ENCODE measurements at places on chromosomes 11 and 22.

DNA sequence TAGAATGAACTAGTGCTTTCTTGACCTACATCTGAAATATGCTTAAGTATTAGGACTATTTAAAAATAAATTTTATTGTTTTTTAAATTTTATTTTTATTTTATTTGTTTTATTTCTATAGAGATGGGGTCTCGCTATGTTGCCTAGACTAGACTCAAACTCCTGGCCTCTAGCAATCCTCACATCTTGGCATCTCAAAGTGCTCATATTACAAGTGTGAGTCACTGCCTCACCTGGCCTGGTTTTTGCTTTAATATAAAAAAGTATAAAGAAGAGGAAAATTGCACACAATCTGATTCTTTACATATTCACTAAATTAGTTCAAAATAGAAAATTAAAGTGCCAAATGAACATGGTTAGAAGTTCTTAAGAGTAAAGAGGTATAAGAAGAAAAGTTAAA is 37.5 kb downstream of the HEPHL1 start:
- no peak overlapping the region for H3K27ac ChIP-seq
- no peaks in the 10 kb centered on the region for H3K4me1 ChIP-seq
- H3K27me3 ChIP-seq: no peaks in the 10 kb centered on the region
- H3K36me3 ChIP-seq: no peaks in the 10 kb centered on the region

DNA sequence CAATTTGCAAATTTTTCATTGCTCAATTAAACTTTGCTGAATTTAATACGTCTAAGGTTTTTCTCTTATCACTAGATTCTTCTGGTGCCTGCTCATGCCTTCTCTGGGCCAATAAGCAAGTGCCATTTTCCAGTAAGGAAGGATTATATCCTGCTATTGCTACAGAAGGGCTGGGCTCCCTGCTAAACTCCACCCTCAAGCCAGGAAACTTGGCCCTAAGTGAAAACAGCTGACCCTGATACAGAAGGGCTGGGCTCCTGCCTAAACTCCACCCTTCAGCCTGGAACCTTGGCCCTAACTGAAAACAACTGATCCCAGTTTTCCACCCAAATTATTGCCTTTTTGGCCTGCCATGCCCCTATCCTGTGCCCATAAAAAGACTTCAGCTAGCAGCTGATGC is 385.3 kb downstream of the DYNC2H1 start:
- H3K36me3 ChIP-seq: no peaks in the 10 kb centered on the region
- no peak overlapping the region for H3K4me3 ChIP-seq
- H3K27ac ChIP-seq: no peak overlapping the region
- no peaks in the 10 kb centered on the region for H3K27me3 ChIP-seq
- no peaks in the 10 kb centered on the region for H3K4me1 ChIP-seq
- no peak for DNase-seq

DNA sequence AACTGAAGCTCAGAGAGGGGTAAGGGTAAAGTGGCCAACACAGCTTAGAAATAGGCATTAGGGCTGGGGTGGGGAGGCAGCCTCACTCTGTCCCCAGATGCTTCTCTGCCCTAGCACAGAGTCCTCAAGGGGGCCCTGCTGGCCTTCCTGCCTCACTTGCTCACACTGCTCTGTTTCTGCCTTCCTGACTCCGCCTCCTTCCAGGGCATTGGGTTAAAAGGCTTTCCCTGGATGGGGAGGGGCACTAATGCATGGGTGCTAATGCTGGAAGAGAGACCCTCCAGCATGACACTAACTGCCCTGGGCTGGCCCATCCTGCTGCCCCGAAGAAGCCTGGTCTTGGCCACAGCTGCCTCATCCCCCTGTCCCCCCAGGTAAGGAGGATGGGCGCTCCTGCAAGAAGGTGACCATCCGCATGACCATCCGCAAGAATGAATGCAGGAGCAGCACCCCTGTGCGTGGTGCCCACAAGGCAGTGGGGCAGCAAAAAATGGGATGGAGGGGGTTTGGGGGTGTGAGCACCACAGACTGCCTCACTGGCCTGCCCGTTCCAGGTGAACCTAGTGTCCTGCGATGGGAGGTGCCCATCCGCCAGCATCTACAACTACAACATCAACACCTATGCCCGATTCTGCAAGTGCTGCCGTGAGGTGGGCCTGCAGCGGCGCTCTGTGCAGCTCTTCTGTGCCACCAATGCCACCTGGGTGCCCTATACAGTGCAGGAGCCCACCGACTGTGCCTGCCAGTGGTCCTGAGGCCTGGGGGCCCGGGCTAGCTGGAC is 74.0 kb upstream of the MYOD1 start:
- DNase-seq: no peak
- H3K27me3 ChIP-seq: no peaks in the 10 kb centered on the region
- no peaks in the 10 kb centered on the region for H3K4me1 ChIP-seq
- no peaks in the 10 kb centered on the region for H3K36me3 ChIP-seq

- H3K27me3 ChIP-seq: no peaks in the 10 kb centered on the region
- H3K4me3 ChIP-seq: no peak overlapping the region
- H3K4me1 ChIP-seq: no peaks in the 10 kb centered on the region
- no peaks in the 10 kb centered on the region for H3K36me3 ChIP-seq
- no peak for DNase-seq
- H3K27ac ChIP-seq: no peak overlapping the region
Measured at GRCh38 chr22:27685515-27685914, 116.0 kb downstream of the MN1 start.

DNA sequence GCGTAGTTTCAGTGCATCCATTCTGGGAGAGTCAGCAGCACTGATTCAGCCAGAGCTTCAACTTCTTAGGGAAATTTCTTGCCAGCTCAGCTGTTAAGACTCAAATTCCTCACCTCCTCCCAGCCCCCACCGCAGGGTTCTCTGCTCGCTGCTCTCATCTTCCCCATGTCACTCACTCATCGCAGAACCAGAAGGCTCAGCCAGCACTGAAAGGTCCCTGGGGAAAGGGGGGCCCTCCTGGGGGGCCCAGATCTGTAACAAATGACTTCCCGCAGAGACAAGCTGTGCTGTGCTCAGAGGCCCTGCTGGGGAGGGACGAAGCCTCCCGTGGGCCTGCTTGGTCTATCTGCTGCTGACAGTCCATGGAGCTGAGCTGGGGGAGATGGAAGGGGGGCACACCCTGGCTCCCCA is 220.6 kb downstream of the NTM start:
- no peaks in the 10 kb centered on the region for H3K4me1 ChIP-seq
- H3K4me3 ChIP-seq: no peak overlapping the region
- H3K36me3 ChIP-seq: no peaks in the 10 kb centered on the region
- H3K27ac ChIP-seq: no peak overlapping the region
- H3K27me3 ChIP-seq: no peaks in the 10 kb centered on the region

DNA sequence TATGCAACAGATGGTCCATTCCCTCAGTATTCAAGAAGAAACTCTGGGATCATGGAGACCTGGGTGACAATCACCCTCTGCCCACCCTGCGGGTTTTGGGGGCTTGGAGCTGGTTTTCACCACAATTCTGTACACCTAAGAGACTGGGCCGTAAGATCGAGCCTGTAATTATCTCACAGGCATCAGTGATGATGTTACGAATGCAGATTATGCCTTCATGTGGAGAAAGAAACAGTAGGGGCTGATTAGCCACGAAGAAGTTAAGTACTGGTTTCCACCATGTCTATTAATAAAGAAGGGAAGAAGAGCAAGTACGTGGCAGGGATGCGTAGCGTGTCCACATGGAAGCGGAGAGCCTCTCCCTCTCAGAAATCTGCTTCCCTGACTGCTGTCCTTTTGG is 5.3 kb upstream of the EFCAB6 start:
- no peaks in the 10 kb centered on the region for H3K27me3 ChIP-seq
- H3K4me3 ChIP-seq: no peak overlapping the region
- H3K4me1 ChIP-seq: peaks cover 3% of the 10 kb centered on the region
- H3K27ac ChIP-seq: no peak overlapping the region
- DNase-seq: no peak

- peak overlapping the region; percentile 79 for H3K27ac ChIP-seq
- DNase-seq: no peak
- H3K4me1 ChIP-seq: peaks cover 6% of the 10 kb centered on the region
Measured at GRCh38 chr22:24323233-24323632, 52.6 kb downstream of the SPECC1L start.

- no peak for DNase-seq
- no peak overlapping the region for H3K27ac ChIP-seq
- no peaks in the 10 kb centered on the region for H3K4me1 ChIP-seq
- no peaks in the 10 kb centered on the region for H3K27me3 ChIP-seq
- H3K36me3 ChIP-seq: no peaks in the 10 kb centered on the region
Measured at GRCh38 chr11:93017821-93018690, 48.6 kb downstream of the MTNR1B start.

GRCh38 chr11:68727783-68728182 is 23.5 kb downstream of the TESMIN start:
- H3K4me3 ChIP-seq: no peak overlapping the region
- H3K27ac ChIP-seq: no peak overlapping the region
- no peak for DNase-seq
- no peaks in the 10 kb centered on the region for H3K4me1 ChIP-seq
- no peaks in the 10 kb centered on the region for H3K27me3 ChIP-seq

- DNase-seq: no peak
- H3K4me1 ChIP-seq: peaks cover 3% of the 10 kb centered on the region
- H3K4me3 ChIP-seq: no peak overlapping the region
- no peaks in the 10 kb centered on the region for H3K36me3 ChIP-seq
Measured at GRCh38 chr22:39169797-39170466, 17.5 kb upstream of the CBX7 start.

GRCh38 chr11:126284829-126285228 is 1.9 kb downstream of the TIRAP start:
- H3K36me3 ChIP-seq: peaks cover 4% of the 10 kb centered on the region
- no peak for DNase-seq
- H3K4me1 ChIP-seq: peaks cover 19% of the 10 kb centered on the region
- H3K27ac ChIP-seq: no peak overlapping the region
- H3K4me3 ChIP-seq: no peak overlapping the region
- no peaks in the 10 kb centered on the region for H3K27me3 ChIP-seq

- H3K27me3 ChIP-seq: no peaks in the 10 kb centered on the region
- no peak overlapping the region for H3K4me3 ChIP-seq
- H3K36me3 ChIP-seq: peaks cover 23% of the 10 kb centered on the region
- peak overlapping the region; percentile 89 for H3K27ac ChIP-seq
- peaks cover 12% of the 10 kb centered on the region for H3K4me1 ChIP-seq
Measured at GRCh38 chr22:35329114-35329847, 29.6 kb downstream of the TOM1 start.

DNA sequence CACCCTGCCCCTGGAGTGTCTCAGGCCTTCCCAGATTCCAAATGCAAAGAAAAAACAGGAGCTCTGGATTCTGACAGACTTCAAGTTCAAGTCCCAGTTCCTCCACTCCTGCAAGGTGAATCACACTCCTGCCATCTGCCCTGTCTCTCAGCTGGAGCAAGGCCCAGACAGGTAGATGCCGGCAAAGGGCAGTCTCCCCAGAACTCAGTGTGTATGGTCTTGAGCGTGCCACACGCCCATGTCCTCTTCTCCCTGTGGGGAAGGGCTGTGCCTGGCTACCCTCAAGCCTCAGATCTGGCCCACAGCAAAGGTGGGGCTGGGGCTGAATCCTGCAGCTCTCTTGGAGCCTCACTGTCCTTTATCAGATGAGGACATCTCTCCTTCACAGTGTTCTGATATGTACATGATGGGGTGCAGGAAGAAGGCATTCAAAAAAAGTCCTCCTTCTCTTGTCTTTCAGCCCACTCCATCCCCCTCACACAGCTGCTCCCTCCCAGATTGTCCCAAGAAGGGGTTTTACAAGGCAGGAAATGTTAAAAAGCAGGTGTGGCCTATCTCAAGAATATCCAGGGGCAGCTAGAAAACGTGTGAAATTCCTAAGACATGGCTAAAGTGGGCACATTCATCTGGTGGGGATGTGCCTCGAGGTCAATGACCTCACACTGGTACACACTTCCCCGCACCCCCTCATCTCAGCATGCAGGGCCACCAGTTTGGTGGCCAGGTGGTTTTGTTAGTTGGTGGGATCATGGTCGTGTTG is 27.7 kb upstream of the ARFGAP3 start:
- no peak overlapping the region for H3K27ac ChIP-seq
- DNase-seq: no peak
- H3K27me3 ChIP-seq: no peaks in the 10 kb centered on the region
- no peak overlapping the region for H3K4me3 ChIP-seq
- H3K4me1 ChIP-seq: peaks cover 33% of the 10 kb centered on the region
- H3K36me3 ChIP-seq: no peaks in the 10 kb centered on the region

DNA sequence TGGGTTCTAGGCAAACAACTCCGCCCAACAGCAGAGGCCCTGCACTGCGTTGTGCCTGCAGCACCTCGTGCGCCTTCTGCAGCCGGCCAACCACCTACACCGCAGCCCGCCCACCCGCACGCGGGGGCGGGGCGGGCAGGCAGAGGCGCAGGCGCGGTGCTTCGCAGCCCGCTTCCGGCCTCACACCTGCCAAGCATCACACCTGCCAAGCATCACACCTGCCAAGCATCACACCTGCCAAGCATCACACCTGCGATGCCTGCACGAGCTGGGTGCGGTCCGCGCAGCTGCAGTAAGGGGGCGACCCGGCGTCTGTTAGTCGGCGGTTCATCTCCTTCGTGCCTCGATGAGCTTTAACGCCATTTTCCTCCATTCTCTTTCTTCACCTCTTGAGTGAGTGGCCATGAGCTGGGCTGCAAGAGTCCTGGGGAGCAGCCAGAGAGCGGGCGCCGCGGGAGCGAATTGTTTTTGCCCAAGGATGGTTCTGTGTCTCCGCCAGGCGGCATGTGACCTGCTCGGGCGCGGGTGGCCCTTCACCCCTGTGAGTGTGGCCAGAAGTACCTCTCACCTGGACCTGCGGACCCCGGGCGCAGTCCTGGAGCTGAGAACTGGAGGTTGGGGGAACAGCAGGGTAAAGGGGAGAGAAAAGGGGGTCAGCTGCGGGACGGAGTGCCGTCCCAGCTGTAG is at the start of gene LDHAL6A:
Gene LDHAL6A, plus strand, starts transcription at position 171 of the 687 bp plus-strand sequence. CDS start 825 bp downstream, outside the sequence.
- H3K36me3 ChIP-seq: no peaks in the 10 kb centered on the region
- no peak within 1 kb of the TSS for H3K27ac ChIP-seq
- H3K27me3 ChIP-seq: no peaks in the 10 kb centered on the region
- no peak within 1 kb of the TSS for H3K4me3 ChIP-seq

DNA sequence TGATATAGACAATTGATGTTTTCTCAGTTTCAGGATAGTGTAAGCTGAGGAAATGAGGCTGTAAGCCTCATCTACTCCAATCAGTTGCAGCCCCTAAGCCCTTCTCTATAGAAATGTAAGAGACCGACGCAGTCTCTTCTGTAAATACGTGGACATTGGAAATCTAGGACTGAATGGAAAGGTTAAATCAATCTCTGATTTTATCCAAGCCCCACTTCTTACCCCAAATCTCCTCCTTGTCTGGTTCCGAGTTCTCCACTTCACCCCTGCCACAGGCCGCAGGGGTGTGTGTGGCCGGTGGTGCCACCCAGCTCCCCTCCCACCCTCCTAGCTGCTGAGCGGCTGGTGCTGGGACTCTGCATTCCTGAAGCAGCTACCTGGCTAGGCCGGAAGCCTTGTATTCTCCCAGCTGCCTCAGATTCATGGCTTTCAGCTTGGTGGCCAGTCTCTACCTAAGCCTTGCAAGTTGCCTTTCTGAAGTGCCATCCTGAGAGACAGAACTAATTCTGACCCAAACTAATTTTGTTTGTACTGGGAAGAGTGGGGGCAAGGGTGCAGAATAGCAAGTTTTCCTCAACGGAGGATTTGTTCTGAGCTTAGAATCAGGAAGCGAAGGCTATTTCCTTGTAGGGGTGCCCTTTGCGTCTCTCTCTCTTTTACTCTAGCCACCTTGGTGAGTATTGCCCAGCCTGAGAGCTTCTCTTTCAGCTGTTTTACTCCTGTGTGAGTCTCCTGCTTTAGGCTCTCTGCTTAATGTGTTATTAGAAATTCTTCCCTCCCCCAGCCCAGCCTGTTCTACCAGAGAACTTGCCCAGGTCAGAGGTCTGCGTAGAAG is 749 bp downstream of the VWA5A start:
- no peaks in the 10 kb centered on the region for H3K27me3 ChIP-seq
- no peak for DNase-seq
- no peaks in the 10 kb centered on the region for H3K4me1 ChIP-seq
- peak overlapping the region; percentile 73 for H3K4me3 ChIP-seq

GRCh38 chr11:35214792-35215193 is 75.8 kb downstream of the CD44 start:
- H3K4me3 ChIP-seq: no peak overlapping the region
- H3K27me3 ChIP-seq: no peaks in the 10 kb centered on the region
- H3K4me1 ChIP-seq: no peaks in the 10 kb centered on the region
- H3K27ac ChIP-seq: no peak overlapping the region
- DNase-seq: no peak
